Activated CD8-positive, alpha-beta T cell treated with anti-CD3 and anti-CD28 coated beads for 36 hours (primary cell): ENCODE measurements at places on chromosomes 2 and 18. TPM values are rescaled to one million over a fixed set of nuclear protein-coding genes. Genes with fewer than 3 reads are reported as not detected.

- H3K36me3 ChIP-seq = no peaks in the 10 kb centered on the region
- no peaks in the 10 kb centered on the region for H3K4me1 ChIP-seq
- no peak for DNase-seq
- H3K27ac ChIP-seq = no peak overlapping the region
- H3K4me3 ChIP-seq = no peak overlapping the region
- H3K27me3 ChIP-seq = peaks cover 1% of the 10 kb centered on the region
Measured at GRCh38 chr2:208065476-208065875, 40.1 kb upstream of the PLEKHM3 start.

DNA sequence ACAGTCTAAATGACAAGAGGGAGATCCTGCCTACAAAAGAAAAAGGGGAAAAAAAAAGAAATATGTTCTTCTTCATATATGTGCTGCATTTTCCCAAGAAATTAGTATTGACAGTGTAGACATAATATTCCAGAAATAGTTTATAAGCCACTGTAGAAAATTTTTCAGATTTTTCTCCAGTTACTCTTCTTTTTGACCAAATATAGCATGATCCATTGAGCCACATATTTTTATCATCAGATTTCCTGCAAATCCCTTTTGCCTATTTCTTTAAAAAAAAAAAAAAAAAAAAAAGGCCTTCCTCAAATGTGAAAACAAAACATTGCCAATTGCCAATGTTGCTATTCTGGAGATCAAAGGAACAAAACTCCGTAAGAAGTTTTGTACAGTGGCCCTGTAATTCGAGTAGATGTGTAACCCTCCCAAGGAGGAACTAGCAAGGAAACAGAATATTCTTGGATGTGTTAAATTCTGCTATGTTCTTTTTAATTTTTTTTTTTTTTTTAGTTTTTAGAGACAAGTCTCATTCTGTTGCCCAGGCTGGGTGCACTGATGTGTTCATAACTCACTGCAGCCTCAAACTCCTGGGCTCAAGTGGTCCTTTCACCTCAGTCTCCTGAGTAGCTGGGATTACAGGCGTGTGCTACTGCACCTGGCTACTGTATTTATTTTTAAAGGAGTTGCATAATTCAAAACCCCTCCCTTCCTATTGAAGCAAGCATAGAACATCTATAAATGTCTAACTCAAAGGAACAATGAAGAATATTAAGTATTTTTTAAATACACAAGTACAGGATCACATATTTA, 12.5 kb upstream of the CABYR start:
- H3K36me3 ChIP-seq = peaks cover 33% of the 10 kb centered on the region
- H3K27ac ChIP-seq = no peak overlapping the region
- H3K4me3 ChIP-seq = no peak overlapping the region

- no peak overlapping the region for H3K27ac ChIP-seq
- no peak for DNase-seq
- H3K4me1 ChIP-seq = no peaks in the 10 kb centered on the region
- H3K36me3 ChIP-seq = no peaks in the 10 kb centered on the region
- no peak overlapping the region for H3K4me3 ChIP-seq
- H3K27me3 ChIP-seq = peaks cover 4% of the 10 kb centered on the region
Measured at GRCh38 chr2:158718851-158719250, 76.3 kb upstream of the DAPL1 start.

Gene LCT
- total RNA-seq = 0.11 TPM

- peak overlapping the region; percentile 72 for H3K4me3 ChIP-seq
- H3K27ac ChIP-seq = peak overlapping the region; percentile 87
- no peak for DNase-seq
- peaks cover 31% of the 10 kb centered on the region for H3K4me1 ChIP-seq
- H3K27me3 ChIP-seq = no peaks in the 10 kb centered on the region
Measured at GRCh38 chr18:67243799-67244587, 272.5 kb downstream of the DSEL start.

- H3K4me1 ChIP-seq = peaks cover 13% of the 10 kb centered on the region
- no peaks in the 10 kb centered on the region for H3K36me3 ChIP-seq
- H3K27ac ChIP-seq = no peak overlapping the region
- H3K4me3 ChIP-seq = no peak overlapping the region
- no peak for DNase-seq
Measured at GRCh38 chr2:136250131-136250530, 132.2 kb upstream of the CXCR4 start.

Gene TMEM150A
- total RNA-seq = 1.2 TPM

DNA sequence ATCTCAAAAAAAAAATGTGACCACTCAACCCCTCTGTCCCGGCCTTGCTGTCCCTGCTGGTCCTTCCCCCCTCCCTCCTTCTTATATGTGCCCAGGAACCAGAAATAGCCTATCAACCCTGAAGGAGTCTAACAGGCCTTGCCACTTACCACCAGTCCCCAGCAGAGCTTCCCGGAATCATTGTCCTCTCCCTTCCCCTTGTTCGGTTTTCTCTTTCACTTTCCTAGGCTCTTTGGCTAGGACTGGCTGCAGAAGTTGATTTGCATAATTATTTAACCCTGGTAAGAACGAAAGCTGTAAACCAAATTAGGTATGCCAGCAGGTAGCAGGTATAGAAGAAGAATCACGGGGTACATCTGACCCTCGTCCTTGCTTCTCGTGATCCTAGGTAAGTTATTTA, 72.6 kb upstream of the ZNF532 start:
- H3K27me3 ChIP-seq = peaks cover 10% of the 10 kb centered on the region
- H3K36me3 ChIP-seq = no peaks in the 10 kb centered on the region
- no peaks in the 10 kb centered on the region for H3K4me1 ChIP-seq
- H3K4me3 ChIP-seq = no peak overlapping the region

DNA sequence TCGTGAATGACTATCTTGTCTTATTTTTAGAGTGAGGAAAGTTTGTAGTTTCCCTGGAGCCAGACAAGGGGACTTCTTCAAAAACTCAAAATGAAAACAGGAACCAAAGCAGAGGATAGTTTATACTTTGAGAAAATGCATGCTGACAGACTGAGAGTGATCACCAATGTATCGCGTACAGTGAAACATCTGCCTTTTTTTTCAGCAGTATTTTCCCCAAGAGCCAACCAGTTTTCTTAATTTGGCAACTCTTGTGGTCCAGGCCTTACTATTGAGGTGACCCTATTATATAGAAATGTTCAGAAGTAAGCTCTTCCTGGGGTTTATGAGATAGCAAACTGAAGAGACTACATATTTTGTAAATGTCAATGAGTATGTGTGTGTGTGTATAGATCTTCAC, 153.7 kb upstream of the VRK2 start:
- H3K27me3 ChIP-seq = no peaks in the 10 kb centered on the region
- H3K27ac ChIP-seq = no peak overlapping the region
- DNase-seq = no peak
- peaks cover 8% of the 10 kb centered on the region for H3K4me1 ChIP-seq

Gene PLCD4
- 0.34 TPM for total RNA-seq

DNA sequence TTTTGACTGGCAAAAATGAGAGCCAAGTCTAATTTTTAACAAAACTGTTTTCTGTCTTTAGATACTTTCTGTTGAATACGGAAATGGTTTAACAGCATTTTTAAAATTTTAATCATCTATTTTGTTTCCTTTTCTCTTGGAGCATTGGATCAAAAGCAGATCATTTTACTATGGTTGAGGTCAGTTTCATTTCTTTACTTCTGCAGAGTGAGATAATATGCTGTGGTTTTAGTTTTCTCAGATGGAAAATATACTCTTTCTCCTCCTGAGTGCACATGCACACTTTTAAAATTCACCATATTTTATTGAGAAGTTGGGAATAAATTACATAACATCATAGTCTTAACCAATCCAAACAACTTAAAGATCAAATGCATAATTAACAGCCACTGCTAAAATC, 283.3 kb downstream of the SLC8A1 start:
- H3K36me3 ChIP-seq = no peaks in the 10 kb centered on the region
- no peak overlapping the region for H3K4me3 ChIP-seq

GRCh38 chr18:6370886-6371635, 43.6 kb downstream of the L3MBTL4 start:
- no peak overlapping the region for H3K4me3 ChIP-seq
- no peaks in the 10 kb centered on the region for H3K36me3 ChIP-seq
- no peak for DNase-seq
- no peaks in the 10 kb centered on the region for H3K27me3 ChIP-seq

DNA sequence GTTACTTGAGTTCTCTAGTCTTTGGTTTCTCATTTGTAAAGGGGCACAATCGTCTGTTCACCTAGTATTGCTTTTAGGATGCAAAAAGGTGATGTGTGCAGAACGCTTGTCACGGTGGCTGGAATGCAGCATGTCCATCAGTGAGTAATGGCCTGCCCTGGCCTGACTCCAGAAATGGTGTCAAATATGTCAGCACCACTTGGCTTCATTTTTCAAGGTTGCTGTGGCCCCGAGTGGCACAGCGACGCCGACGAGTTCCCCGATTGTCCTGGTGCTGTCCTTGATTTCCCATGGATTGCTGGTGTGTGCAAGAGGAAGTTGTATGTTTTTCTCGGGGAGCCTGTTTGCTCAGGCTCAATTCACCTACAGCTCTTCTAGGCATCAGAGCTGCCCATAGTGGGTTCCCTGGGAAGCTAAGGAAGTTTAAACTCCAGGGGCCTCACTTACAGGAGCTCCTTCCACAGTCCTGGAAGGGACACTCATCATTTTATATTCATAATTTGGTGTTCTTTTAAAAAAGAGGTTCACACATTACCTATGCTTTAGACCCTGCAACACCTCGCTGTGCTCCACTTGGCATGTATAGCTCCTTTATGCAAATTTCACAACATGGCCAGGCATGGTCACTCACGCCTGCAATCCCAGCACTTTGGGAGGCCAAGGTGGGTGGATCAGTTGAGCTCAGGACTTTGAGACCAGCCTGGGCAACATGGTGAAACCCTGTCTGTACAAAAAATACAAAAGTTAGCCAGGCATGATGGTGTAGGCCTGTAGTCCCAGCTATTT, 25.6 kb upstream of the ZNF407 start:
- no peaks in the 10 kb centered on the region for H3K4me1 ChIP-seq
- H3K27me3 ChIP-seq = peaks cover 18% of the 10 kb centered on the region
- no peak for DNase-seq
- no peak overlapping the region for H3K4me3 ChIP-seq
- no peaks in the 10 kb centered on the region for H3K36me3 ChIP-seq

Gene NEU4
- total RNA-seq = 0.38 TPM

Gene VAMP8
- total RNA-seq = 84.5 TPM

Gene NFU1
- total RNA-seq = 41.0 TPM

GRCh38 chr2:203783496-203784203, 77.2 kb downstream of the CD28 start:
- peaks cover 7% of the 10 kb centered on the region for H3K36me3 ChIP-seq
- no peak overlapping the region for H3K4me3 ChIP-seq
- peaks cover 57% of the 10 kb centered on the region for H3K4me1 ChIP-seq
- peak overlapping the region; percentile 34 for H3K27ac ChIP-seq
- H3K27me3 ChIP-seq = no peaks in the 10 kb centered on the region
- DNase-seq = no peak

Gene MOGAT1
- not detected for total RNA-seq

Gene PELI1
- 29.8 TPM for total RNA-seq

- no peaks in the 10 kb centered on the region for H3K27me3 ChIP-seq
- no peaks in the 10 kb centered on the region for H3K4me1 ChIP-seq
- no peaks in the 10 kb centered on the region for H3K36me3 ChIP-seq
- no peak overlapping the region for H3K27ac ChIP-seq
- H3K4me3 ChIP-seq = no peak overlapping the region
- no peak for DNase-seq
Measured at GRCh38 chr2:155528034-155528433, 804.5 kb downstream of the NR4A2 start.

DNA sequence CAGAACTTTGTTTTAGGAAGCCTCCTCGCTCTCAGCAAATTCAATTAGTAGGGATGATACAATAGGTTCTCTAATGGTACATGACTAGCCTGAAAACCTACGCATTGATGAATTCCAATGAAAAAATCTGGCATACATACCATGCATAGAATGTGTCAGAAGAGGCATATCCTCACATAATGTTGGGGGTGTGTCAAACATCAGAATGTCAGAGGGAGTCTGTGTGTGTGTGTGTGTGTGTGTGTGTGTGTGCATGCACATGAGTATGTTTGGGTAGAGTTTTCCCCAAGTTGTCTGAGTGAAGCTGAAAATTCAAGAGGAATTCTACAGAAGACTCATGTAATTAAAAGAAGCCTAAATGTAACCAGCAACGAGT, 78.5 kb downstream of the FIGN start:
- H3K4me1 ChIP-seq = no peaks in the 10 kb centered on the region
- no peaks in the 10 kb centered on the region for H3K36me3 ChIP-seq
- H3K4me3 ChIP-seq = no peak overlapping the region
- no peak for DNase-seq

Gene CREG2
- not detected for total RNA-seq

Gene ACTG2
- 0.27 TPM for total RNA-seq

GRCh38 chr2:3102081-3102921, 275.3 kb downstream of the EIPR1 start:
- no peak for DNase-seq
- H3K27me3 ChIP-seq = peaks cover 8% of the 10 kb centered on the region
- H3K27ac ChIP-seq = no peak overlapping the region
- no peaks in the 10 kb centered on the region for H3K36me3 ChIP-seq
- H3K4me3 ChIP-seq = no peak overlapping the region

Gene SPP2
- not detected for total RNA-seq

DNA sequence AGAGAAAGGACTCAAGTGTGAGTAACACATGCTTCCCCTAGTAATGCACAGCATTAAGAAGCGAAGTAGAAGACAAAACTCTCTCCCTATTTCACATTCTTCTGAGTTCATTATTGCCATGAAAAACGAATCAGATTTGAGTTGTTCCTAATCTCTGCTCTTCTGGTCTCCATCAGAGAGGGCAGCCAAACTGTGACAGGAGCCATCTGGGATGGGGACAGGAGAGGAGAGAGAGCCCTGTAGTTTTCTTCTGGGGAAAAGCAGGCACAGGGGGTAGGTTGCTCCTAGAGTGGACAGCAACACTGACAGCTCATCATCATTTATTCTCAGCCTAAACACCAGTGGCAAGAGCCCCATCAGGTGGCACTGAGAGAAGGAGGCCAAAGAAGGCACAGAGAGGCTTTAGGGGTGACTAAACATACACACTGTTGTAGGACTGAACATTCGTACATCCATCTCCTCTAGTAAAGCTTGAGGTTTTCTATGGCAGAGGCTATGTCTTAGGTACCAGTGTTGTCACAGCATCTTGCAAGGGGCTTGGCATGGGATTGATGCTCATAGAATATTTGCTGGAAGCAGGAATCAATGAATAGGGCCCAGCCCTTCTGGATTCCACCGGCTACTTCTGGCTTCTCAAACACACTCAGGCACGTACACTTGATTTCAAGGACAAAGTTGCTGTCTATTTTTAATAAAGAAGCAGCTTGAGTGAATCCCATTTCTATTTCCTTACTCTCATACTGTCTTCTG, 33.1 kb downstream of the SLC8A1 start:
- H3K27me3 ChIP-seq = no peaks in the 10 kb centered on the region
- H3K27ac ChIP-seq = no peak overlapping the region
- no peaks in the 10 kb centered on the region for H3K4me1 ChIP-seq
- no peaks in the 10 kb centered on the region for H3K36me3 ChIP-seq

Gene SIGLEC15
- total RNA-seq = not detected

GRCh38 chr2:42849311-42849710, 56.9 kb upstream of the HAAO start:
- H3K36me3 ChIP-seq = no peaks in the 10 kb centered on the region
- no peaks in the 10 kb centered on the region for H3K4me1 ChIP-seq
- H3K4me3 ChIP-seq = no peak overlapping the region
- no peak overlapping the region for H3K27ac ChIP-seq
- no peaks in the 10 kb centered on the region for H3K27me3 ChIP-seq

Gene KRTCAP3
- total RNA-seq = 4.3 TPM
